ENCODE measurements at places on chromosomes 4 and X.

GRCh38 chr4:38565271-38566199, 98.5 kb upstream of the KLF3 start:
- peak; percentile 69 for DNase-seq

DNA sequence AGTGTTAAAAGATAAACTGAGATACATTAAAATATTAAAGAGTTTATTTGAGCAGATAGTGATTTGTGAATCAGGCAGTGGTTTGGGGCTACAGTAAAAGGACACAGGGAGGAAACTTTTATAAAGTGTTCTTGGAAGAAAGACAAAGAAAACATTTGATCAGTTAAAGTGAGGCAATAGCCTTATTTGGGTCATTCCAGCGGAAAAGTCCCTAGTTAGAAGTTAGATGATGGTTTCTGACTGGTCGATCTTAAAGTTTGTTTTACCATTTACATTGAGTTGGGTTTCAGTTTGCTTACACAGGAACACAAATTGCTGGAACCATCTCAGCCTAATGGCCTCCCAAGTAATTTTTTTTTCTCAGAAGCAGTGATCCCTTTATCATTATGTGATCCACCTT, 69.7 kb downstream of the PPP1R2C start:
- DNase-seq = no peak

DNA sequence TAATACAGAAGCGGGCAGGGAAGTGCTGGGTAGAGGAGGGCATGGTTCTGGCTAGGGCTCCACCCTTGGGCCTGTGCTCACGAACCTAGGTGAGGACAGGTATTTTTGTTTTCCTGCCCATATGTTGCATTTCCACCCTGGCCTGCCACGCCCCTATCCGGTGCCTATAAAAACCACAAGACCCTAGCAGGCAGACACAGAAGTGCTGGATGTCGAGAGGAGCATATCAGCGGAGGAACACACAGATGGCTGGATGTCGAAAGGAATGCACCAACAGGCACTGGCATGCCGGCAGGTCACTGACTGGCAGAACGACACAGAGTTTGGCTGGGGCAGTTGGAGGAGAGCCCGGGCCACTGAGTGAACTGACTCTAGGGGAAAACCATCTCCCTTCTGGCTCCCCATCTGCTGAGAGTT, 316.6 kb upstream of the BOD1L1 start:
- DNase-seq = no peak

GRCh38 chr4:146235654-146236177, 21.4 kb downstream of the REELD1 start:
- DNase-seq = no peak

DNA sequence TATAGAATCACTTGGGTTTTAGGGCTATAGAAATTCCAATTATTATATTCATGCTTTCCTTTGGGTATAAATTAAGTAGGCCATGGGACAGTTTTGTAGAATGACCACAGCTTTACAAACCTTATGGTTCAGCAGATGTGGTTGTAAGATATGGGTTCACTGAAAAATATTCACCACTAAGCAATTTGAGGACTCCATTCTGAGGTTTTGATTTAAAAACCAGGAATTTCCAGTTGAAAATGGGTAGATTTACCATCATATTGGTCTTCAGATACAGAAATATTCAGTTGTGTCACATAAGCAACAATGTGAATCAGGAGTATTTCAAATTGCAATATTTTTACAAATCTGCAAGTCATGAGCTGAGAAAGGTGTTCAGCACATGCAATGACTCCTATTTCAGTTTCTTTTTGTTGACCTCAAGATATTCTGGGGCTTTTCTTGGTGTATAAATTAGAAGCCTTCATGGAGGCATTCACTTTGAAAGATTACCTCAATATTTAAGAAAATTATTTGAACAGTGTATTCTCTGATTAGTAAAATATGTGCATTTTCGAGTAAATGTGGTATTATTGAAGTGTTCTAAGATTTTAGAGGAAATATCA, 218.4 kb upstream of the HCCS start:
- DNase-seq = no peak

DNA sequence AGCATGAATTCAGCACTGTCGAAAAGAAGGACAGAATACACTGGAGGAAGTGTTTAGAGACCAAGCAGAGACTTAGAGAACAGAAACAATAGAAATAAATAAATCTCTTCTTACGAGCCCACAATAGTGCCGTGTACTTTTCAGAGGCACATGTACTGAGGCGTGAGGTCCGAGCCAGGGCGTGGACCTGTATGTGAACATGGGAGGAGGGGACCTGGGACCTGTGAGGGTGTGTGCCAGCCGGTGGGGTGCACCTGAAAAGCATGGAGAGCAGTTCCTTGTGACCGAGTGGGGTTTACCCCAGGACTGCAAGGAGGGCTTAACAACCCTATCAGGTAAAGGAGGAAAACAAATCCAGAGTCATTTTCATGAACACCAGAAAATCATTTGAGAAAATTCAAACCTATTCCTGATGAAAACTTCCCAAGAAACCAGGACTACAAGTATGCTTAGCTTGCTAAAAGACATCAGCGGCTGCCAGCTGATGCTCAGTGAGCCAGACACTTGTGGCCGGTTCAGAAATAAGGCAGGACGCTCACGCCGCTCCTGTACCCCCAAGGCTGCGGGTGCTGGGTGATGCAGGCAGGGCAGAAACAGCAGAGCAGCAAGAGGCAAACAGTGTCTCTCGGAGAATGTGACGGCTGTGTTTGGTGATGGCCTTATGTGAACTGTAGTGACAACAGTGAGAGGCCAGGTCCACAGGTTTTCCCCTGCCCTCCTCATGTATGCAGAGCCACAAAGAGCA, 37.1 kb downstream of the NELFA start:
- no peak for DNase-seq

DNA sequence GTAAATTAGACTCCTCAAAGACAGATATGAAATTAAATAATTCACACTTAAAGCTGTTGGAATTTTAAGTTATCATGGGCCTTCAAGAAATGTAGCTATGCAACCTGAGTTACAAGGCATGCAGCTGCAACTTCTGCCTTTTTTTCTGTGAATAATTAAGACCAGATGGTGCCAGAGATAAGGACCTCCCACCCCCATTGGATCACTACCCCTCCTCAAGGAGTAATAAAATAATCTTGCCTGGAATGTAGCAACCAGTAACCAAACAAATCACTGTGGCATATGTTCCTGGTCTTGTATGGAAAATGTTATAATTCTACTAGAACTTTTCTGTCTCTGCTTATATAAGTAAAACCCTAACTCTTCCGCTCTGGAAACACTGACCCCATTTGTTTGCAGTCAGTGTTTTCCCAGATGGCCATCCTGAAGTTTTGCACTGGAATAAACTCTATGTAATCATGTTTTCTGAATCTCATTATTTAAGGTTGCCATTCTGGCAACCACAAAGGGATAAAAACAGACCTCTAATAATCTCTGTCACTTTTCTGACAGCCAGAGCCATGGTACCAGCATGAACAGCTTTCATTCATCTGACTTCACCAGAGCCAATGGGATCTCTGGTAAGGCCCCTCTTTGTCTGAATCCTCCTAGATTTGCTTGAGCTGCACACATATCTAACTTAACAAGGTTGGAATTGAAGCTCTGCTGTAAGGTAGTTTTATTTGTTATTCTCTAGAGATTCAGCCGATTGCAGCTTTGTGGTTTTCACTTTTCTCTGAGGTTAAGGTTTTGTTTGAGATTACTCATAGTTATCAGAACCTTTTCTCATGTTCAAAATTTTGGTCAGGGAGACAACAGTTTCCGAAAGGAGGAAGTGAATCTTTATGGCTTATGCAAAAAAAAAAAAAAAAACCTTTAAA, 274.6 kb downstream of the NAF1 start:
- no peak for DNase-seq

- no peak for DNase-seq
These were observed 167.5 kb upstream of the BOD1L1 start for GRCh38 chr4:13794819-13795565.

- DNase-seq = no peak
These were observed 866 bp downstream of the RBM46 start for GRCh38 chr4:154781983-154782293.

GRCh38 chrX:68375803-68376202, 57.5 kb downstream of the OPHN1 start:
- no peak for DNase-seq

GRCh38 chr4:66331761-66332160, 661.5 kb upstream of the EPHA5 start:
- DNase-seq = no peak

DNA sequence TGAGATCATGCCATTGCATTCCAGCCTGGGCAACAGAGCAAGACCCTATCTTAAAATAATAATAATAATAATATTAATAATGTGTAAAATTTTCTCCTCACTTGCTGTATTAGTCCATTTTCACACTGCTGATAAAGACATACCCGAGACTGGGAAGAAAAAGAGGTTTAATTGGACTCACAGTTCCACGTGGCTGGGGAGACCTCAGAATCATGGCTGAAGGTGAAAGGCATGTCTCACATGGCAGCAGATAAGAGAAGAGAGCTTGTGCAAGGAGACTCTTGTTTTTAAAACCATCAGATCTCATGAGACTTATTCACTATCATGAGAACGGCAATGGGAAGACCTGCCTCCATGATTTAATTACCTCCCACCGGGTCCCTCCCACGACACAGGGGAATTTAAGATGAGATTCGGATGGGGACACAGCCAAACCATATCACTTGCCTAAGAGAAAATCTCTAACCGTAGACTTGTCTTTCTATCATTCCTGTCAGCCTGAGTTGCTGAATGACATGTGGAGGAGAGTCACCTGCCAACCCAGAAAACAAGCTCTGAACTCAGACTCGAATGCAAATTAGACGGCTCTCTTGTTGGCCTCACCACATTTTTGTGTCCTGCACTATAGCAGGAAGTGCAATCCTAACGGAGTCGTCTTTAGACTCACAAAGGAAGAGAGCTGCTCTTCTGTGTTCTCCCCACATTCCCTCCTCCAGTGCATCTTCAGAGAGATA, 51.9 kb upstream of the DCTD start:
- no peak for DNase-seq

DNA sequence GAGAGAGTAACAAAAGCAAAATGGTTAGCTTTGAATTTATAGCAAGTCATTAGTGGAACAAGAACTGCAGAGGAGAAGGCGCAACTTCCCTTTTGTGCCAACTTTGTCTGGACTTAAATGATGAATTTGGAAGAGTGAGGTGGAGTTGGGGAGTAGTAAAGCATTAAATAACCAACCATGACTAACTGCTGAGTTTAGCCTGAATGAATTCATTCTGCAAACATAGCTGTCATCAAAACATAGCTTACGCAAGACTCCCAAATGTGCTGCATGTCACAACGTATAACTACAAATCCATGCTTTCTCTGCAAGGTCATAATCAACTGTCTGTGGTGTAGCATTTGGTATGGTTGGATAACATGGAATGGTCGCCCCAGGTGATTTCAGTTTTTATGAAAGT, 75.9 kb upstream of the RPL34 start:
- DNase-seq = no peak

Data from NCI-H2029 (cell line).